ENCODE measurements at places on chromosomes 7 and 10. TPM values are rescaled to one million over a fixed set of nuclear protein-coding genes. Genes with fewer than 3 reads are reported as not detected.

Gene RSPH10B
- 0.05 TPM for total RNA-seq

Gene CDHR3
- 4.0 TPM for total RNA-seq

Gene COX19
- 6.0 TPM for total RNA-seq

Gene PIK3CG
- total RNA-seq, result not detected

Gene TBC1D12
- 6.8 TPM for total RNA-seq

Gene MYOZ1
- not detected for total RNA-seq
